ENCODE measurements at places on chromosomes 2 and 18.

DNA sequence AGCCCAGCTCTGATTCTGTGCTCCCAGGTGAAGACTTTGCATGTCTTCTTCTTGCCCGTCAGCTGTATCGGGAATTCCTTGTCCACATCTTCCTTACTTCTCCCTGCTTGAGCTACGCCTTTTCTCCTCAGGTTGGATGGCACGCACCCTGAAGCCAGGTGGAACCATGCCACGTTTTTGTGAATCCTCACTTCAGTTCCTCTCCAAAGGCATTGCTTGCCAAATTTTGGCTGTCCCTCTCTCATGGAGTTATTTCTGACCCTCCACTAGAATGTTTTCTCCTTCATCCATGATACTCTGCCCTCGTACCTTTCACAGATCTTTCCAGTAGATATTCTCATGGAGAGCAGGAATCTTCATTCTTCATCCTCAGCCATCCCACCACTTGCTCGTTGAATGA lies 20.2 kb downstream of the ZCCHC2 start:
- no peak for DNase-seq

DNA sequence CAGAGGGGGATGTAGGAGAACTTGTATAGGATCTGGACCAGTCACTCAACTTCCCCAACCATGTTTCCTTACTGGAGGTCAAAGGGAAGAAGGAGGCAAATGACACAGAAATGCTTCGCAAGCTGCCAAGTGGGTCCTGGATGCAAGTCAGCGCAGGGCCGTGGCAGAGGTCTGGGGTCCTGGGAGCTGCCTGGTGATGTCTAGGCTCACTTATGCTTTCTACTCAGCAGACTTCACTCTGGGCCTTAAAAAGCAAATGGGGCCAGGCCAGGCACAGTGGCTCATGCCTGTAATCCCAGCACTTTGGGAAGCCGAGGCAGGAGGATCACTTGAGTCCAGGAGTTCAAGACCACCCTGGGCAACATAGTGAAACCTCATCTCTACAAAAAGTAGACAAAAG lies 19.9 kb downstream of the HS1BP3 start:
- no peak for DNase-seq

- DNase-seq = no peak
These were observed 221.1 kb downstream of the GALR1 start for GRCh38 chr18:77470569-77471413.

DNA sequence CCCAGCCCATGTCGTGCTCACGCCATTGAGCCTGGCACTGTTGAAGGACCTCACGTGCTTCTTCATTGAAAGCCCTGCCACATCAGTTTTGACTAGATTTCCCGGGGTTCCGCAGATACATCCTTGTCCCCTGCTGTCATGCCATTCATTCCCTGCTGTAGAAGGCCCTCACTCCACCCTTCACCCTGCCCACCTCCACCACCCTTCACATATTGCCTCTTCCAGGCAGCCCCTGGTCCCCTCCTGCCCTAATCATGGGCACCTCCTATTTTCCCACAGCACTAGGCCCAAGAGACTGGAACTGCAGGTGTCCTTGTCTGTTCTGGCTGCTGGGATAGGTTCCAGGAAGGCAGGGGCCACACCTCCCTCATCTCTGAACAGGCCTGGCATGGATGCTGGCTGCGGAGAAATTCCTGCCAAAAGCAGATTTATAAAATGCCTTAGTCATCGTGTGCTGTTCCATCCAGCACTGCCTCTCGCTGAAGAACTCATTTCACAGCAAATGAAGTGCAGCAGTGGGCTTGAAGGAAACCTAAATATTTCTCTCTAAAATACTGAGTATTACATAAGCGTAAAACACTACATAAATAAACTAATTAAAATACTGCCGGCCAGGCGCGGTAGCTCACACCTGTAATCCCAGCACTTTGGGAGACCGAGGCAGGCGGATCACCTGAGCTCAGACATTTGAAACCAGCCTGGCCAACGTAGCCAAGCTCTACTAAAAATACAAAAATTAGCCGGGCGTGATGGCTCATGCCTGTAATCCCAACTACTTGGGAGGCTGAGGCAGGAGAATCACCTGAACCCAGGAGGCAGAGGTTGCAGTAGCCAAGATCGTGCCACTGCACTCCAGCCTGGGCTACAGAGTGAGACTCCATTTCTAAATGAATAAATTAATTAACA lies 38.4 kb downstream of the EIF4E2 start:
- DNase-seq = no peak

GRCh38 chr2:96103187-96103601 lies 13.2 kb downstream of the ADRA2B start:
- DNase-seq = no peak

- no peak for DNase-seq
These were observed 140.4 kb downstream of the ANKRD44 start for GRCh38 chr2:197170208-197170607.

DNA sequence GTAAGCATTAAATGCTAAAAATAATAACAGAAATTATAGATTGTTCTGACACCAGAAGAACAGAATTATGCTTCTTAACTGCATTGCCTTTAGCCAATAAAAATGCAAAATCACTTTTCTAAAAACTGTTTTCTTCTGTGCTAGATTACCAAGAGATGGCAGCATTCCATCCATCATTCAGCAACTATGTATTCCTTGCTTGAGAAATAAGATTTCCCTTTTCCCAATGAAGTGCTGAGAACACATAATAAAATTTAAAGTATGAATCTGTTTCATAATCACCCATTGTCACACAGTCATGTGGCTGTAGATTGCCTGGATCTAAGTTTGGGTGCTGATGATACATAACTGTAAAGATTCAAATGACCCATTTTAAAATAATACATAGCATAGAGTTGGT lies 504.2 kb downstream of the TDRD15 start:
- DNase-seq = no peak

DNA sequence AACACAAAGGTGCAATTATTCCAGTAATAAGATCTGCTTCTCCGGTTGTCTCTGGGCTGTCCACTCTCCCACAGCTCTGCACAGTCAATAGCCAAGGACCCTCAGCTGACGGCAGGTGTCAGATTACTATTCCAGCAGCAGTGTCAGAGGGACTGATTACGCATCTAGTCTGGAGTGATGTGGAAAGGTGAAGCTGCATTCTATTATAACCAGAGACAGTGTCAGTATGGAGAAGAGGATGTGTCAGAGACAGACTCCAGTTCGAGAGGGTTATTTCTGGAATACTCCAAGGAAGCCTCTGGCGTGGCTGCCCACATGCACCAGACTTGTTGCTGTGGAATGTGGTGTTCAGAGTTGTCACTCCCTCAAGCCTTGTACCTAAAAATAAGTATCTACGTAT lies 163.6 kb upstream of the TMEM200C start:
- no peak for DNase-seq

DNA sequence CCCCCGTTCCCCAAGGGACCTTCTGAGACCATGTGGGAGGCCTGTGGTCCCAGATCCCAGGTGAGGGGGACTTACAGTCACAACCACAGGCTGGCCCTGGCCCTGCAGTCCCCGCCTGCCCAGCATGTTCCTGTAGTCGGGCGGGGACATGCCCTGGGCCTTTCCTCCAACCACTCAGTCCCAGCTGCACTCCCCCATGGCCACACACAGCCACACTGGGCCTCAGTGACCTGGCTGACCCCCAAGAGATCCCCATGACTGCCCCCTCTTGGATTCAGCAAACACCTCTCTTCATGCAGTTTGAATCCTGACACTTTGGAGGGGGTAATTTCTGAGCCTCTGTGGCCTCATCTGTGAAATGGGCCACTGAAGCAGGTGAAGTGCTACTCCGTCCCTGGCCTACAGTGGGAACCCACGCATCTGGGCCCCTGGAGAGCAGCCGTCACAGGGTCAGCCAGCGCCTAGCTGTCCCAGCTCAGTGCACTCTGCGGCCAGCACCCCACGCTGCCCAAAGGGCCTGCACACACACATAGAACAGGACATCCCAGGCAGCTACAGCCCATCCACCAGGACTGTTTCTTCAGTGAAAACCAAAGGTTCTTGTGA lies 12.7 kb upstream of the ARHGEF4 start:
- no peak for DNase-seq

GRCh38 chr2:18625563-18625962 lies 36.2 kb upstream of the NT5C1B start:
- DNase-seq = no peak

GRCh38 chr2:231461516-231461971 lies 2.7 kb downstream of the NCL start:
- no peak for DNase-seq

GRCh38 chr2:8525582-8526402 lies 156.1 kb upstream of the ID2 start:
- DNase-seq = no peak

DNA sequence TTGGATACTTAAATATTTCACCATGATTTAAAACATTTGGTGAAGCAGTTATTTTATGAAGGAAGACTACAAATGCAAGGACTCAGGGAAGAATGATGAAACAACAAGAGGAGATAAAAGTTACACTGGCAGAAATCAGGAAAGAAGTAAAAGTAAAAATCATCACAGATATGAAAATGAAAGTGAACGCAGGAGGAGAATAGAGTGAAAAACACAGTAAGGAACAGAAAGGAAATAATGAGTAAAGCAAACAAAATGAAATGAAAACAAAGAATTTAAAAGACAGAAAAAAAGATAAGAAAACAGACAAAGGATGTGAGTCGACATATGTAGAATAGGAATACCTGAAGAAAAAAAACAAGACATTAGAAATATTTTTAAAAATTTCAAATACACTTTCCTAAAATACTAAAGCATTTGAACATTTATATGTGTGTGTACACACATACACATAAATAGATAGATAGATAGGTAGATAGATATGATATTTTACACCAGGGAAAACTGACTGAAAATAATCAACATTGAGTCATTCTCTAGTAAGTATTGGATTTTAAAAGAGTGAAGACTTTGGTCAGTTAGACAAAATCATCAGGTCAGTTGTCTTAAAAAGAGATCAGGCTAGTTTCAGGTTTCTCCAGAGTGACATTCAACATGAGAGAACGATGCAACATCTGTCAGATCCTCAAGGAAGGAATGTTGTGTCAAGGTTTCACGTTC lies 12.1 kb upstream of the KDSR start:
- no peak for DNase-seq

GRCh38 chr2:131034122-131035051 lies 58.9 kb downstream of the FAM168B start:
- no peak for DNase-seq

- DNase-seq = no peak
These were observed 22.0 kb upstream of the DNMT3A start for GRCh38 chr2:25363733-25364132.

- no peak for DNase-seq
These were observed 169.4 kb downstream of the GALNT1 start for GRCh38 chr18:35750929-35751328.

GRCh38 chr18:11091746-11092145 lies 57.6 kb downstream of the PIEZO2 start:
- DNase-seq = no peak

- DNase-seq = no peak
These were observed 10.4 kb upstream of the NPAS2 start for GRCh38 chr2:100809506-100809905.

All from stimulated activated CD4-positive, alpha-beta T cell treated with anti-CD3 and anti-CD28 coated beads, TNF-alpha, amount 100 ng/mL, for 1 hour (primary cell).